Mesenteric fat pad (tissue), 1 donor: ENCODE measurements at places on chromosomes 2 and 18. TPM values are rescaled to one million over a fixed set of nuclear protein-coding genes. Genes with fewer than 3 reads are reported as not detected.

DNA sequence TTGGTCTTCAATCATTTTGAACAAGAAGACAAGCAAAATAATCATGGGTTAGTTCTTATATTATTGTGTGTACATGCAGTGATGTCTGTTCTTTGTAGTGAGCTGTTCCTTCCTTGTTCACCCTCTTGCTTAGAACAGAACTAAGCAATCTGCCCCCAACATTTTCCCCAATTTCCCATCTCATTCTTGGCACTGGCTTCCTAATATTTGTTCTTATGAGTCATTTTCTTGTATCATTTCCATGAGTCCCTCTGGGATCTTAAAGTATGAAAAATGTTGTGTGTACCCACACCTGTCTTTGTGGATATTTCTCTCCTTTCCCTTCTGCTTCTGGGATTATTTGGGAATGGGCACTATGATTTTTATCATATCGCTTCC is 3.5 kb upstream of the IL1B start:
- no peak for DNase-seq

DNA sequence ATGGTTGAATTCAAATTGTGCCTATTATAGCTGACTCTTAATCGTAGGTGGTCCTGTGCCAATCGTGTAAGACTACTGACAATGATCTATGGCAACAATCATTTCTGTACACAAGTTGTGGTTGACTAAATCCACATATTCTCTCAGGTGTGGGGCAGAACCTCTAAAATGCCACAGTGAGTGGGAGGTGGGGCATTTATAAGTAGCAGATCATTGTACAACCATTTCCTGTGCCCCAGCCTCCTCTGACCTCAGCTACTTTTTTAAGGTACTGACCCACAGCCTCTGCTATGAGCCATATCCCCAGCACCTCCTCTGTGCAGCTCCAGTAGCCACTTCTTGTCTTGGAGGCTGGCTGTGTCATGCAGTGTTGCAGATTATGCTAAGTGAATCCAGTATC is 48.6 kb upstream of the RAPH1 start:
- no peak for DNase-seq

- DNase-seq = no peak
Observed at GRCh38 chr2:238652053-238652770, 195.7 kb upstream of the TWIST2 start.

DNA sequence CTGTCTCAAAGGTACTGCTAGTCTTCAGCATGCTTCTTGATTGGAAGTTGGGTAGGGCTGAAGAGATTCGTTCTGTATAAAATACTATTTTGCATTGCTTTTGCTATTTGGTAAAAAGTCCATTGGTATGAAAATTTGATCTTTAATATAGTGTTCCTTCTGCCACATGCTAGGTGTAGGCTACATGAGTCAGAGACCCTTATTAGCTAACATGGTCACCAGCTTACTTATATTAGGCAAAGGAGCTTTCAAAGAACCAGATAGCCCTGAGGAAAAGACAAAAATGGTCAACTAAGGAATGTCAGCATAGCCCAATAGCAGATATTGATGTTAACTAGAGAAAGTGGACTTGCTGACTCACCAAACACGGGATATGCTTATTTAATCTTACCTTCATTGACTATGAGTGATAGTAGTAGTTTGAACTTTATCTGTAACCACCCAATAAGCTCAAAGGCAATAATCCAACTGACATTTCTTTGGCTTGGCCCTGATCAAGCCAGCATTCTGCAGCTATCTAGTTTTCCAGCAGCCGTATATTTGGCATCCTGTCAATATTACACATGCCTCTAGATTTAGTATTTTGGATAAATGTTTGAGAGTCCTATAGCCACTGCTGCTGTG is 110.0 kb downstream of the TPGS2 start:
- no peak for DNase-seq

DNA sequence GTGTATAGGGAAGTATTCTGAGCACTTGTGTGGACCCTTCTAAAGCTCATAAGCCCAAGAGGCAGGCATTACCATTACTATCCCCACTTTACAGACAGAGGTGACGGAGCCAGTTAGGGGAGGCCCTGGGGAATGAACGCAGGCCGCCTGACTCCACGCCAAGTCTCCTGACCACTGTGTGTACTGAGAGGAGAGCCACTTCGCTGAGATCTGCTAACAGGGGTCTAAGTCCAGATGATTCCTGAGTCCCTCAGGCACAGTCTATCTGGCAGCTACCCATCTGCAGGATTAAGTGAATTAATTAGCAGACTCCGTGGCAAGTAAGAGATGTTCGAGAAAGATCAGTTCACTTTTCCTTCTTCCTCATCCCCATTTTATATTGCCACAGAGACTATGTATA is 13.7 kb downstream of the CYB5A start:
- no peak for DNase-seq

DNA sequence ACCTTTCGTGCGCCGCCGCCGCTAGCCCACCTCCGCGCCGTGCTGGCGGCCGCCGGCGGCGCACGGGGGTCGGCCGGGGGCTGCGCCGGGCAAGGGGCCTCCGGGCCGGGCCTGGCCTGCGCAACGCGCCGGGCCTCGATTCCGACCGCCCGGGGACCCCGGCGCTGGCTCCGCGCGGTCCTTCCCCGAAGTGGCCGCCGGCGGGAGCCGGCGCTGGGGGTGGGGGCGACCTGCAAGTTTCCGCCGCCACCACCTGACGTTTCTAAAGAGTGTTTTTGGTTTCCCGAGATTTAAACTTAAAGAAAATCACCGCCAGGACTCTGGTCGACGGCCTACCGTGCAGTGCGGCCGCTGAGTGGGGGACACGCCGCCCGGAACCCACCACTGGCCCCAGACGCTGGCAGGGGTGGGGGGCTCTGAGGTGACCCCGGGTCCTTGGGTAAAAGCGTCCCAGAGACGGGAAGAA is 3.8 kb upstream of the GATA6 start:
- DNase-seq = no peak

ABHD1 gene
- total RNA-seq = not detected

ELMOD3 gene
- 47.7 TPM for total RNA-seq

NGEF gene
- total RNA-seq = 0.35 TPM
